DND-41 (cell line): ENCODE measurements at places on chromosomes 1 and 21.

GRCh38 chr1:24252185-24252780 lies 65.2 kb upstream of the IFNLR1 start:
- DNase-seq, result no peak

GRCh38 chr1:50742523-50742922 lies 217.5 kb downstream of the FAF1 start:
- DNase-seq, result no peak

DNA sequence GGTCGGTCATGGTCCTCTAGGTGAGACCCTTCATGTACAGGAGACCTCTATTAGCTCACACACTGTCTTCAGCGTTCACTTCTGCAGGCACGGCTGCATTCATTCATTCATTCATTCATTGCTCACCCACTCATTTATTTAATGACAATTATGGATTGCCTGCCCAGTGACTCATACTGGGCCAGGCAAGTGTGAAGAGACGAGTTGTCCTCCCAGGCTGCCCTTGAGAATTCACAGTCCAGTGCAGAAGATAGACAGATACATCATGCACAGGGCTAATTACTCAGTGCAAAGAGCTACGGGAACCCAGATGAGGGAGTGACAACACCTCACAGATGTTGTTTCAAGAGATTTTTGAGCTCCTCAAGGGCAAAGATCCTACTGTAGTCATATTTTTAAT lies 248.4 kb downstream of the TNR start:
- DNase-seq, result no peak

- DNase-seq, result no peak
Observed at GRCh38 chr1:209741193-209741592, 14.7 kb upstream of the TRAF3IP3 start.

DNA sequence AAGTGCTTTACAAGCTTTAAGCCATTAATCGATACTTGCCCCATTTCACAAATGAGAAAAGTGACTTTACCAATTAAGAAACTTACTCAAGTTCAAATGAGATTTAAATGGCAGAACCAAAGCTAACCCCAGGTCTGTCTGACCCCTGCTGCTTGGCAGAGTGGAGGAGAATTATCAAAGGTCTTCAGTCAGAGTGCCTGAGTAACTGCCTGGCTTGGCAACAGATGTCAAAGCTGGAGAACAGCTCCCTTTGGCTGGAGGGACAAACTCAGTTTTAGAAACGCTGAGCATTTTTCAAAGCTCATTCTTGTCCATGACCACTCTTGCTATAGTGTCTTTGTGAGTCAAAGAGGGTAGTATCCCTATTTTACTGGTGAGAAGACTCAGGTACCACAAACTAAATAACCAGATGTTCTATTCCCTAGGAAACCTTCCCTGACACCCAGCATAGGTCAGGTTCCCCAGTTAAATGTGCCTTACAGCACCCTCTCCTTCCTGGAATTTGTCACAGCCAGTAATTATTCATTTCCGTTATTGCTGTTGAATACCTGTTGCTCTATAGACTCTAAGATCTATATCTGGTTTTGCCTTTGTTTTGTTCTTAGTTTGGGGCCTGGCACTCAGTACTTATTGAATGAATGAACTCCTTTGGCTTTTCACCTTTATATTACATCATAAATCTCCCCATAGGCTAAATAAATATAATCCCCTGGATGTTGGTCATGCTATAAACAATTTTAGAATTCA lies 5.0 kb upstream of the BCAR3 start:
- DNase-seq, result no peak

- DNase-seq, result no peak
Observed at GRCh38 chr1:50980505-50980904, 10.5 kb downstream of the CDKN2C start.

- DNase-seq, result no peak
Observed at GRCh38 chr1:67578397-67579020, 106.5 kb upstream of the GADD45A start.

DNA sequence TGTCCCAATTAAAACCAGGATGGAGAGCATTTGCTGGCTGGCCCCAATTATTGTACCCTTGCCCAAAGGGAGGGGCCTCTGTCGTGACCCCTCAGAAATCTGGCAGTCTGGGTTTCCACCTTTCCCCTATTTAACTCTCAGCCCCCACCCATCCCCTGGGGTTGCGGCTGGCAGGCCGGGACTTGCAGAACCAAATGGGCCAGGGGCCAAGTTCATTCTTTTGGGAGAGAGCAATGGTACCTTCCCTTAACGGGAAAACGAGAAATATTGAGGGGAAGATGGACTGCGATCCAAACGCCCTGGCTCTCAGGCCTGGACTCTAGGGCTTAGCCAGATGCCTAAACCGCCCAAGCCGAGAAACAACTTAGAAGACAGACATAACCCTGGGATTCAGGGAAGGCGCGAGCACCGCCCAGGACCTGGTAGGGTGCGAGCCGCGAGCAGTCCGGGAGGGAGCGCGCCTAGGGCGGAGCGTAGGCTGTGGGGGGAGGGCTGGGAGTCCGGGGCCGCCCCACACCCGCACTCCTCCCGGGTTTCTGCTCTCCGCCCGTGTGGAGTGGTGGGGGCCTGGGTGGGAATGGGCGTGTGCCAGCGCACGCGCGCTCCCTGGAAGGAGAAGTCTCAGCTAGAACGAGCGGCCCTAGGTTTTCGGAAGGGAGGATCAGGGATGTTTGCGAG lies at the start of gene SLC27A3:
Gene SLC27A3 (plus strand): TSS at position 628 of the 678 bp plus-strand sequence. CDS start 91 bp downstream, outside the sequence.
- DNase-seq, result no peak

DNA sequence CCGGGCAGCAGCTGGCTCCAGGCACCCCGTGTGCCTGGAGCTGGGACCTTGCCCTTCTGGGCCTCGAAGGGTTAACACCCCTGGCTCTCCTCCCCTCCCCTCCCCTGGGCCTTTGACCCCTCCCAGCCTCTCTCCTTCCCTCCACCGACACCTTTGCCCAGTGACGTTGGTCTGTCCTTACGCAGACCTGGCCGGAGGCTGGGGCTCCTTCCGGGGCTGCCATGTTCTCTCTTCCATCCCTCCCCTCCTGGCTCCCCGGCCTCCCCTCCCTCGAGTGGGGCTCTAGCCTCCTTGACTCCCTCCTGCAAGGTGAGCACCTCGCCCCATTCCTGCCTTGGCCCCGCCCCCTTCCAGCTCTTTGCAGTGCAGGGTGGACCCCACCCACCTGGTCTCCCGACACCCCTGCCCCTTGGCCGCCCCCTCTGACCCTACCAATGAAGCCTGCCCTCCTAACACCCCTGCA lies at the start of gene TMEM82:
Gene TMEM82 (plus strand): TSS at position 161 of the 463 bp plus-strand sequence. CDS start 61 bp downstream, at position 222.
- DNase-seq, result no peak

DNA sequence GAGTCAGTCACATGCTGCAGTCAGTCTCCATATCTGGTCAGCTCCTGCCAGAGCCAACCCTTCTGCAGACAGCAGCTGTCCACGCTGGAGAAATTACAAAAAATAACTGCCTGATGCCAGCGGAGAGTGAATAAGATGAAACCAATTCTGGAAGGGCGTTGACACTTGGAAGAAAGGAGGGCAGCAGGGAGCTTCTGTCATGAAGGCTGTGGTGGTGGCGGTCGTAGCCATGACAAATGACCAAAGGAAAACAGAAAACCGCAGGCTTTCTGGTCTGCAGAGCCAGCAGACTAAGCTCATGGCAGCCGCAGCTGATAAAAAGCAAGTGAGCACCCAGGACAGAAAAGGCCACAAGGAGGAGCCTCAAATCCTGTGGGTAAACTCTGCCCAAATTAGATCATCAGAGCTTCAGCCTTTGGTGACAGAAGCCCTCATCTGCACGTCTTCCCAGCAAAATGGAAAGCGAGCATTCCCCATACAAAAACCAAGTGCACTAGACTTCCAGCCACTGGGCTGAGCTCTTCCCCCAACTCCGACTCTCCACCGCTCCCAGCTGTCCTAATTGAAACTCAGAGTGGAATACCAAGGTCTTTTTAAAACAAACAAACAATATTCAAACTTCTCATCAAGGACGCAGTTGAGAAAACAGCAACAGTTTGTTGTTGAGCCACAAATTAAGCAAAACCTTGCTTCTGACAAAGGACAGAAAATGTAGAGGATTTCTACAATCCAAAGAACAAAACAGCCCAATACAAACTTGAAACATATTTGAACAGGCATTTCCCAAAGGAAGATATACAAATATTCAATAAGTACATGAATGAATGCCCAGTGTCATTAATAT lies 28.7 kb downstream of the RSPH1 start:
- no peak for DNase-seq

DNA sequence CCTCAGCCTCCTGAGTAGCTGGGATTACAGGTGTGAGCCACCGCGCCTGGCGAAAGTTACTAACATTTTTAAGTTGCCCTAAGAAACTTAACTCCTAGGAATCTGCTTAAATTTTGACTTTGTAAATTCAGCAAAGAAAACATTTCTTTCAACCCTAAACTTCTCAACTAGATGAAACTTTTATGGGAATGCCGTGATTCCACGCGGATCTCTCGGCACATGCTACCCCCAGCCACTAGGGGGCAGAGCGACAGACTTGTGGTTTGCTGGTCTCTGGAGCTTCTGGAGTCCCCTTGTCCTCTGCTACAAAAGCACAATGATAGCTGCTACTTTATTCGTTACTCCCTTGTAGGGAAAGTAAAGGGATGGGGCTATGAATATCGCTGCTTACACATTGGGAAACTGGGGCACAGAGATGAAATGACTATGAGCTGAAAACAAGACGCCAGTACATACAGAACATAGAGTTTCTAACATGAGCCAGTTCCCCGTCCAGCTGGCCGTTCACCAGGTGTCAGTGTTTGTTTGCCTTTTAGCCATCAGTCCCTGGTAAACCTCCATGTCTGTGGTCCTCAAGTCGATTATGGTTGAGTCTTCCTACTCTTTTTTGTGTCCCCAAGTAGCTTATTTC lies 114.7 kb downstream of the PBX1 start:
- no peak for DNase-seq

DNA sequence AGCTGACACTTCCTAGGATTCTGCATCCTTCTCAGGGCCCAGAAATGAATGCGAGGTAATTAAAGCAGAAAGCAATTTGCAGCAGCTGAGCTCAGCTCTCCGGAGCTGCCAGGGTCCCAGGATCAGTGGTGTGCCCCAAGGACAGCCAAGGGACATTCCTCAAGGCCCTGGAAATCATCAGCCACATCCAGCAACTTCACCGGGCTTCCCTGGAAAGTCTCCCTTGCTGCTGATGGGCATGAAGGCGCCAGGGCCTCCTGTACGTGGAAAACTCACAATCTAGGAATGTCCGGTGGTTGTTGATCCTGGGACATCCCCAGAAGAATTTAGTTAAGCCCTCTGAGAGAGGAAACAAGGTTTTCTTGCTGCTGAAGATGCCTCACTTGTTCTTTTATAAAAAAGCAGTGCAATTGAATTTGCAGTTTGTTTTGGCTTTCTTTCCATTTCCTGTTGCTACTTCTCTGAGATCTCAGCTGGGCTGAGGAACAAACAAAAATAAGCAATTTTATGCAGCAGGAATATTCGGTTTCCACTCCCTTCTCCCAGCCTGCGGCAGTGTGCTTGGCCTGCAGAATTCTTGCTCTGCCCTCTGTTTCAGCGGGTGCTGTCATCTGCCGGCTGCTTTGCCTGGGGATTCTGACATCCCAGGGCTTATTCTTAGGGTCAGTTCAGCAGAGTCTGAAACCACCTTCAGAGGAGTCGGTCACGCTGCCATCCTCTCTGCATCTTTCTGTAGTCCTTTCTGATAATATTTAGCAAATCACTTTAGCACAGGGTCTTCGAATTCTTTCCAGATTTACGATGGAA lies 85.9 kb downstream of the TCP10L start:
- no peak for DNase-seq

DNA sequence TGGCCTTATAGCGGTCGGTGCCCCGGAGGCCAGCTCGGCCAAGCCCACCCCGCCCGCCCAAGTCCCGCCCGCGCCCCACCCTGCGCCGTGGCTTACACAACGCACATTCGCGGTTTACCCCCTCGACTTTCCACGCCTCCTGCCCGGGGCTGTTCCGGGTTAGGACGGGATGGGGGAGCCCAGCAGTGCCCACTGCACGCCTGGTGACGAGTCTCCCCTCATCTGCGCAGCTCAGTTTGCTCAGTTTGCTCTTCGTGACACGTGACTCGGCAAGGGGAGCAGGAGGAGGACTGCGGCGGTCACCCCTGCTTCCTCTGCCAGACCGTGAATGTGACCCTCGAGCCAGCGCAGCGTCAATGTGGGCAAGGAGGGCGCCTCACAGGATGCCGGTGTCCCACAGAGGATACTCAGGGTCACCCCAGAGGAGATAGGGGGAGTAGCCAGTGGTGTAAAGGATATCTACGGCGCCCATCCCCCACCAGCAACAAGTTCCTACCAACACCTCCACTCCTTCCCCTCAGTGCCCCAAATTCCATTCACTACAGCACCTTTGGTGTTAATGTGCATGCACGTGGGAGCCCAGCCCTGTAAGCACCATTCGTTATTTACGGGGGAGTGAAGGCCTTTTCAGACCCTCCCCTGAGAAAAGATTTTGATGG lies 350 bp upstream of the S100A6 start:
- no peak for DNase-seq

DNA sequence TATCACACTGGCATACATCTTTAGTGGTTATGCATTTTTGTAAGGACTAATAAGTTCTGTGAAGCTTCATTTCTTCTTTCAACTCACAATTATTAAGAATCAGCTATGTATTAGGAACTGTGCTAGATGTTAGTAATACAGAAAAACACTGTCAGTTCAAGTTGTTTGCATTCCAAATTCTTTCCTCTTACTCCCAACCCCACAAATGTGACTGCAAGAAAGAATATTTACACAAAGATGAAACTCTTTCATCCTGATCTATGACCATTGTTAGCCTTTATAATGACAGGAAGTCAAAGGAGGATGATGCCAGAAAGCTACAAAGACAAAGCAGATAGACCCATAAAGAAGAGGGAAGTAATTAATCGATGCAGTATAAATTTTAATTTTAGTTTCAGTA lies 21.0 kb upstream of the GADD45A start:
- DNase-seq, result no peak

DNA sequence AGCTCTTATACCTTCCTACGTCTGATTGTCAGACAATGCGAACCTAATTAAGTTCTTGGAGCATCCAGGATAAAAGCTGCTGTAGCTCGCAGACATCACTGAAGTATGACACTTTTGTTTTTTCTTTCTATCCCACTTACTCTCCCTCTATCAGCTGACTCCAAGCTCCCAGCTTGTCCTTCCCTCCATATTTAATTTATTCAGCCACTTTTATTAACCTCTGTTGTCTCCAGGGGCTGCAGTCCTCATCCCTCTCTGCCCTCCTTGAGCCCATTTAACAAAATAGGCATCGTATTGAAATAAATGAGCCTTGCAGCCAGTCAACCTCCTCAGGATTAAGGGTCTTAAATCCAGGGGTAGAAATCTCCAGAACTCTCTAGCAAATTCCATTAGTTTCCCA lies 7.1 kb downstream of the KIRREL1 start:
- no peak for DNase-seq

DNA sequence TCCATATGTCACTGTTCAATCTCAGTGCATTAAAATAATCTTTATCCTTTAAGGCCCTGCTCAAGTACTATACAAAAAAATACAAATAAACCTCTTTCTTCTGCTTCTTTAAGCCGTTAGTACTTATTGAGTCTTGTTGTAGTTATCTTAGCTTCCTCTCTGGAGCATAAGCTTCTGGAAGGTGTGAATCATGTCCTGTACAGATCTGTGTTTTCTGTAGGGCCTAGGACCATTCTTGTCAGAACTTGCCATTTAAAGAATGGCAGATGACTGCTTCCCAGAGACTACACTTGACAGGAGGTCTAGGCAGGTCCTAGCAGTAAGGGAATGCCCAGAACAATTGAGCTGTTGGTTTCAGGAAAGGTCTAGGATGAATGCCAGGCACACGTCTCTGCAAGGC lies 12.9 kb downstream of the NEK7 start:
- DNase-seq, result no peak
